ENCODE measurements at places on chromosomes 1 and 21.

DNA sequence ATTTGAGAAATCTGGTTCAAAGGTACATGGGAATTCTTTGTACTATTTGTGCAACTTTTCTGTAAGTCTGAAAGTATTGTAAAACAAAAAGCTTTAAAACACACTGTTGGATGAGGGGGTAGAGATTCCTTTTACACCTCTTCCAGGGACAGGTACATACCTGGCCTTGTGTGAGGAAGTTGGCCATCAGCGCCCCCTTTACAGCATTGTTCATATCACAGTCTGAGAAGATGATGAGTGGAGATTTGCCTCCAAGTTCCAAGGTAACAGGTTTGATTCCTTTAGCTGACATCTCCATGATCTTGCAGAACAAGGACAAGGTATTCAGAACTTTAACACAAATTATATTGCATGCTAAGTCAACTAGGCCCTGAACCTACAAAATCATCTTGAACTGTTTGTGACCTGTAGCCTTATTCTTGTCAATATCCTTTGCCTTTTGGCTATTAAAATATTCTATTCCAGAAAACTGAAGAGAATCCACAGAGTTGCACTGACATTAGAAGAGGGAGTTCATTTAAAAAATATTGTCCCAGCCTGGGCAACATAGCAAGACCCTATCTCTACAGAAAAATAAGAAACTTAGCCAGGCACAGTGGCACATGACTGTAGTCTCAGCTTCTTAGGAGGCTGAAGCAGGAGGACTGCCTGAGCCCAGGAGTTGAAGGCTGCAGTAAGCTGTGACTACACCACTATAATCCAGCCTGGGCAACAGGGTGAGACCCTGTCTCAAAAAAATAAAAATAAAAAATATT lies 18.9 kb downstream of the ALDH9A1 start:
- peak; percentile 8 for DNase-seq

DNA sequence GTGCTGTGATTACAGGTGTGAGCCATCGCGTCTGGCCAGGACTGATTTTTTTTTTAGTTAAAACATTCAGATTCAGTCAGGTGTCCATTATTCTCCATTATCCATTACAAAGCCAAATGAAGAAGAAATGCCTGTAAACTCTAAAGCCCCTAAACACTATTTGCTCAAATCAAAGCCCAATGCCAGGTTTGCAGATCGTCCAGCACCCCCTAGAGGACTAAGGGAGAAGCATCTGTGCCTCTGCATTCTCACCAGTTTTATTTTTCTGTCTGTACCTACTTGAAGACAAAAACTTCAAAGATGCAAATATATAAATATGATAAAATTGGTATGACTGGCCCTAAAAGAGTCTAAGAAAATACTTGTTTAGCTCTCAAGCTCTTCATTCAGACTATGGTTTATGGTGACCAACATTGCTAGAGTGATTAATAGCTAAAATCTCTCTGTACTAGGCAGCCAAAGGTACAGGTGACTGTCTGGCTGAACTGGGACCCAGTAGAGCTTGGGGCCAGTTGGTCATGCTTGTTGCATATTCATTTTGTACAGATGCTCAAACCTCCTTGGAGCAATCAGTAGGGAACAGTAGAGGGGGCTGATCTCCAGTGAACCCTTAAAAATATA lies 138.4 kb downstream of the SYT2 start:
- peak; percentile 67 for DNase-seq

GRCh38 chr1:170687621-170688020 lies 23.7 kb downstream of the PRRX1 start:
- no peak for DNase-seq

- DNase-seq = no peak
Observed at GRCh38 chr1:168031198-168031597, 94.3 kb upstream of the MPC2 start.

GRCh38 chr1:162008799-162009198 lies 14.9 kb downstream of the OLFML2B start:
- DNase-seq = no peak

- DNase-seq = no peak
Observed at GRCh38 chr21:17660862-17661261, 48.2 kb upstream of the BTG3 start.

DNA sequence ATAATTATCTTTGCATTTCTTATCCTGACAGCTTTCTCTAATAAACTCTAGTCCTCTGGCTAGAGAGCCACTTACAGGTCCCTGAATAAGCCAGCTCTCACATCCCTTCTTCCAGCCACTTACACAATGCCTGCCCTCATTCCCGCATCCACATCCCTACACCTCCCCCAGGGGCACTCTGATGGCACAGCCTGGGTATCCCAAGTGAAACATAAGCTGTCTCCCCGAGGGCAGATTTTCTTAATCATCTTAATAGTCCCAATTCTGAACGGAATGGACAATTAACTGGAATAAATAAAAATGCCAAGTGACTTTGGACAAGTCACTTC lies 4.9 kb downstream of the RHOC start:
- DNase-seq = no peak

GRCh38 chr1:214844319-214844718 lies 238.2 kb upstream of the KCNK2 start:
- no peak for DNase-seq

GRCh38 chr1:104459886-104460285 lies 710.2 kb downstream of the AMY1C start:
- DNase-seq = no peak

- DNase-seq = no peak
Observed at GRCh38 chr1:66168948-66169671, 364.8 kb upstream of the SGIP1 start.

DNA sequence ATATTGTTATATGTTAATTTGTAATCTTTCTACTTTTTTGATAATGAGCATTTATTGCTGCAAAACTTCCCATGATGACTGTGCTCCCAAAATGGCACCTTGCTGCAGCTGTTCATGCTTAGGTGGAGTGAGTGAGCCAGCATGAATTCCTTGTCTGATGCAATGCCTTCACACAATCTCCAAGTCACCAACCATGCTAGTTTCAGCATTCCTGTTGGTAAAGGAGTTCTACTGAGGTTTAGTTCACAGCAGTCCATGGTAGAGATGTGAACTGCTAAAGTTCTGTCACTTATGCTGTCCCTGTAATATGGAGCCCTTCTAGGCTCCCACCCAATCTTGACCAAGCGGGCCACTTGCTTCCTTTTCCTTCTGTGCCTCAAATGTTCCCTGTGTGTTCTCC lies 26.2 kb upstream of the PRKACB start:
- DNase-seq = no peak

GRCh38 chr1:243748706-243749283 lies 101.2 kb downstream of the AKT3 start:
- DNase-seq = peak; percentile 65

DNA sequence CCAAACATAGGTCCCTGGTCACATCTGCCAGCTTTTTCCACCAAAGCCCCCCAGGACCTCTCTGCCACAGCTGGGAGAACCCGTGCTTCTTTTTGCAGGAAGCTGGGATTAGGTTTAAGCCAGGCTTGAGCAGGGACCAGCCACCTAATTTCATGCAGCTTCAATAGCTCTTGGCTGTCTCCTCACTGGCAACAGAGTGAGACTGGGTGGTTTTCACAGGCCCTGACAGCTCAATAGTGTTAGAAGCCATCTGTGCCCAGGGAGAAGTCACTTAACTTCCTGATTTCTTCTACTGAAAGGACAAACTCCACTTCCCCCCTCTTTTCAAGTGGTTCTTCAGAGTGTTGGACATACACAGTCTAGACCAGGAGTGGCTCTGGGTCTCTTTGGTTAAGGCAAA lies 20.4 kb upstream of the SRSF4 start:
- DNase-seq = no peak

DNA sequence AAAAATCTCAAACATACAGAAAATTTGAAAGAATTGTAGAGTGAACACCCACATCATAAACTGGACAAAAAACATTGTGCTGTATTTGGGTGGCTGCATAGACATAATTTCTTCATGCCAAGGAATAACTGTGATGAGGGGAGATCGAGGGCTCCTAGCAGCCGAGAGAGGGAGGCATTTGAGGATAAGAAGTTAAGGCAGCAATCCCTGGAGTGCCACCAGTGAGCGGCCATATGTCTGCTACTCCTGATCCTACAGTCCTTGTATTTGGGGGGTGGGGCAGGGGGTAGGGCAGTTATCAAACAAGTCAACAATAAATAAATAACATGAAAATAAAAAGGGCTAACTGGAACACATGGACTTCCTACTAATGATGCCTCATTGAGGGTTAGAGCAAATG lies 54.5 kb downstream of the ATP5PO start:
- DNase-seq = no peak

DNA sequence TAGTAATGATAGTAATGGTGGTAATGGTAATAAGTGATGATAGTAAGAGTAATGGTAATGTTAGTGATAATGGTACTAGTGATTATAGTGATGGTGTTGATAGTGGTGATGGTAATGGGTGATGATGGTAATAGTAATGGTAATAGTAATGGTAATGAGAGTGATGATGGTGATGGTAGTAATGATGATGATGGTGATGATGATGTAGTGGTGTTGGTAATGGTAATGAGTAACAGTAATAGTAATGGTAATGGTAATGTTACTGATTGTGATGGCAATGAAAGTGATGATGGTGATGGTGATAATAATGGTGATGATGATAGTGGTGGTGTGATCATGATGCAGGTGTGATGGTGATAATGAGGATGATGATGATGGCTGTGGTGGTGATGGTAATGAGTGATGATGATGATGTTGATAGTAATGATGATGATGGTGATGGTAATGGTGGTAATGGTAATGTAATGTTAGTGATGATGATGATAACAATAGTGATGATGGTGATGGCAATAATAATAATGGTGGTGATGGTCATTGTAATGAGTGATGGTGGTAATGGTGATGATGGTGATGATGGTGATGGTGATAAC lies 235.0 kb downstream of the MATN1 start:
- no peak for DNase-seq

DNA sequence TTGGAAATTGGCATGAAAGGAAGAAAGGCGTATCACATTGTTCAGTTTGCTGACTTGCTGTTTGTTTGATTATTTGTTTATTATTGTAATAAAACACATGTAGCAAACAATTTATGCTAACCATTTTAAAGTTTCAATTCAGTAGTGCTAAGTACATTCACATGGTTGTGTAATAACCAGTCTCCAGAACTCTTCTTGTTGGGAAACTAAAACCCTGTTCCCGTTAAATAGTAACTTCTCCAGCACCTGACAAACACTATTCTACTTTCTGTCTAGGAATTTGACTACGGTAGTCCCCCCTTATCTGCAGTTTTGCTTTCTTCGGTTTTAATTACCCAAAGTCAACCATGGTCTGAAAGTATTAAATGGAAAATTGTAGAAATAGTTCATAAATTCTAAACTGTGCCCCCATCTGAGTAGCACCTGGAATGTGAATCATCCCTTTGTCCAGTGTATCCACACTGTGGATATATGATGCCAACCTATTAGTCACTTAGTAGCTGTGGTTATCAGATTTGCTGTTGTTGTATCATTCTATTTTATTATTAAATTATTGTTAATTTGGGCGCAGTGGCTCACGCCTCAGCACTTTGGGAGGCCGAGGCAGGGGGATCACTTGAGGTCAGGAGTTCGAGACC lies 5.5 kb downstream of the MORC3 start:
- no peak for DNase-seq

DNA sequence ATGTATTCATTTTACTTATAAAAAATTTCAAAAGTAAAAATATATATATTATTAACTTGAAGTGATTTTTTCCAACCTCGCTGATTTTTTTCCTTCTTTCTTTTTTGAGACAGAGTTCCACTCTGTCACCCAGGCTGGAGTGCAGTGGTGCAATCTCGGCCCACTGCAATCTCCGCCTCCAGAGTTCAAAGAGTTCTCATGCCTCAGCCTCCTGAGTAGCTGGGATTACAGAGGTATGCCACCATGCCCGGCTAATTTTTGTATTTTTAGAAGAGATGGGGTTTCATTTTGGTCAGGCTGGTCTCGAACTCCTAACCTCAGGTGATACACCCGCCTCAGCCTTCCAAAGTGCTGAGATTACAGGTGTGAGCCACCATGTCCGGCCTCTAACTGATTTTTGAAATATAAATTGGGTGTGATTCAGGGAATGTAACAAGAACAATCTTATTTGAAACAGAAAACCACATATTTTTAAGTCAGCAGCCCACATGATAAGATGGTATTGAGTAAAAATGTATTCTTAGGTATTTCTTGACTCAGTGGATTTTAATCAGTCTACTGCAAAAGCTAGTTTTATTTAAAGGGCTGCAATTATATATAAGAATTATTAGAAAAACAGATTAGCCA lies 30.0 kb downstream of the ZBTB8B start:
- no peak for DNase-seq

DNA sequence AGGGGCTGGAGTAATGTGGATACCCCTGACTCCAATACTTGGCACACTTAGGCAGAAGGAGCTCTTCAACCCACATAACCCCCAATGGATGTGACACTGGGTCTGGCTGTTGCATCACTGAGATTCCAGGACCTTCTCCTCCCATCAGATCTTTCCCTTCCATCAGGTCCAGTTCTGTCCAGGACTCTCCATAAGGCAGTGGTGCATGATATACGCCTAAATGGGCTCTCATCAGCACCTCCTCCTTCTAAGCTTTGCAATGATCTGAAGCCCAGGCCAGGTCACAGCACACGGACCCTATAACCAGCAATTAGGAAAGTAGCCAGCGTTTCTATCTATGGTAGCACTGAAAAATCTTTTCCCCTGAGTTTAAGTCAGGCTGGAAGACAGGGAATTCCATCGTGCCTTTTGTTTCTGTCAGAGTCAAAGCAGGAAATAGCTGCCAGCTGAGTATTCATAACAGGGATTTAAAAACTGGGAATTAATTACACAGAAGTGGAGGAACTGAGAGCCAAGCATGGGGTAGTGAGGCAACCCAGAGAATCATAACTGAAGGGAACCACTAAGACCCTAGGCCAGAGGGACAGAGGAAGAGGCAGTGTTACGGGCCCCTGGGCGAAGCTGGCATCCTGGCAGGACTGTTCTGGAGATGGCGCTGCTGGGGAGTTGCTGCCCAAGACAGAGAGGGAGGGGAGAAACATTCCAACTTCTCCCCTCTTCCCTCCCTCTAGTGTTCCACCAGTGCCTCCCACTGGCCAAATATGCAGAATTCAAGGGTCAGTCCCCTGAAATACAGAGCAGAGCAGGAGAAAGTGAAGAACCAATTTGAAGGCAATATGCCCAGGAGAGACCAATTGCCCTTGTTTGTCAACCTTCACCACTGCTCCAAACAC lies 37.5 kb upstream of the HOOK1 start:
- no peak for DNase-seq

DNA sequence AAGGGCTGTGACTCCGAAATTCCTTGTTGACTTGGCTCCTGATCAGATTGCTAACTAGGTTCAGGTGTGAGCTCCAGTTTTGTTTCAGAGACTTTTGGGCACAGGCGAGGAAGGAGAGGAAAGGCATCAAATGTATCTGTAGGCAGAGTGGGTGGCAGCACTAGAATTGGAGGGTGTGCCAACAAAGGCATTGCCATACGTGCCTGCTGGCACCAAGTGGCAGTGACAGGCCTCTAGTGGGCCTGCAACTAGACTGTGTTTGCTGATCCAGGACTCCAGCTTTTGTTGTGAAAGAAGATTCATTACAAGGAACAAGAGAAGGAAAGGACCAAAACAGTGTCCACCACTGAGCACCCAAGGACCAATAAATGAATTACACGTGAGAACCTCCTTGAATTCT lies 79.5 kb downstream of the TM2D1 start:
- no peak for DNase-seq
